ENCODE measurements at places on chromosomes 1 and 21.

- DNase-seq: no peak
Observed at GRCh38 chr1:237851210-237851845, 39.4 kb downstream of the ZP4 start.

- no peak for DNase-seq
Observed at GRCh38 chr1:111596499-111596898, 23.1 kb upstream of the RAP1A start.

DNA sequence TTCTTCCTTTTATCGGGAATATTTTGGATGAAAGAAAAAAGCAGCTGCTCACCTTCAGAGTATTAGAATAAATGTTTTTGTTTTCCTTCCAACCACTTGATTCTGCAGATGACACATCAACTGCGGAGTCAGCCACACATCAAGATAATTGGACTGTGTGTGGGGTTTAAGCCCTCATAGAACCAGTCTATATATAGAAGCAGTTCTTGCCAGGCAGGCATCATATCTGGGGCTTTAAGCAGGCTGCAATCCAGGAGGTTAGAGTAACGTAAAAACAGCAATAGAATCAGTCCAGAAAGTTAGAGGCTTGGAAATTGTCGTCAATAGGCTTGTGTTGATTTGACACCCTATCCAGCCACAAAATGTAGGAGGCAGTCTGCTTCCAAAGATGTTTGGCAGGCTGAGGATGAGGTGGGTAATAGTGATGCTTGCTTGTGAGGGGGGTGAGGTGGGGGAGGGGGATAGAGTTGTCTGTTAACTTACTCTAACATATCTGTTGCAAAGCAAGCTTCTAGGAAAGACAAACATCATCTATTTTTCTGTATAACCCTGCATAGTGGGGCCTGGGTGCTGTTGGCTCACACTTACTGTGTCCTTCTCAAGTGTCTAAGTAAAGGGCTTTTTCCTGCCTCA is 64.8 kb downstream of the PEX14 start:
- DNase-seq: no peak

DNA sequence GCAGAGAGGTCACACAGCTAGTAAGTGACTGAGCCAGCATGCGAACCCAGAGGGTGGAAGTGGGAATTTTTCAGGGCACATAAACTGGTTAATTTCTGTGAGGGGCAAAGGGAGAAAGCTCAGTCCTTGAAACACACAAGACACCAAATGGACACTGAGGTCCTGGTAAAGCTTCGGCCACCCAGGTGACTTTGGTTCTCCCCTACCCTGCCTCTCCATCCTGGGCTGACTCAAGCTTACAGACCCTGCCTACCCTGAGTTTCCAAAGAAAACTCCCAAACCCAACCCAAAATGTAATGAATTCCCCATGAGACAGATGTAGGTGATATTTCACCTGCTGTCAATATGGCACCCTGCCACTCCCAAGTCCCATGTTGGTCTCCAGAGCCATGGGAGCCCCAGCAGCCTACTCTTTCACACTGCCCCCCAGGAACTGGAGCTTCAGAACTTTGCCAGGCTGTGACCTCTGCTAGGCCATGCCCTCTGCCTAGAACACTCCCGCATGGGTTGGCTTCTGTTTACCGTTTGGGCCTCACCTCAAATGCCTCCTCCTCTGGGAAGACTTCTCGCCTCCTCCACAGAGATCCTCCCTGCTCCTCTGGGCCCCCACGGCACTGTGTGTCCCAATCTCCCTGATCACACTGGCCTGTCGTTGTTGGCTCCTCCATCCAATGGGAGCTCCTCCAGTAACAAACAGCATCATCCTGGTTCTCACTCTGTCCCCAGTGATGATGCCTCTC is 3.7 kb upstream of the LRP8 start:
- DNase-seq: no peak

DNA sequence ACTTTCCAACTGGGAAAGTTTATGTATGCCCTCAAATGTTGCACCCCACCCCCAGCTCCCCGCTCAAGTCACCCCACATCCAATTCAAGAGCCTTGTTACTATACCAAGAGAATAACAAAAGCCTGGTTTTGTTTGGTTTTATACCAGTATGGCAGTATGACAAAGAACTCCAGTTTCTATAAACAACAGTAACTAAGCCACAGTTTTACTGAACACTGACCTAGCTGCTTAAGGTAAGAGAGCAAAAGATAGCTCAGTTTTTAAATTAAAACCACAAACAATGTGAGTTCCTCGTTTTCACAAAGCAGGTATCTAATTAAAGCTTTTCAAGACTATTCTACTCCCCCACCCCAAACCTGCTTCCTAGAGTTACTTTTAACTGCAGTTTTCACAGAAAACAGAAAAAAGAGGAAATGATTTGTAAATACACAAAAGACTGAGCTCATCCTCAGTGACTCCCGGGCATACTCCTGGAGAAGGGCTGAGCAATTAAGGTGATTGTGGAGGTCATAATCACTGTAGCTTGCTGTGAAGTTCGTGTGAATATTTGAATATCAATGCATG is 59.3 kb upstream of the LHX8 start:
- no peak for DNase-seq

GRCh38 chr1:228249513-228250305 is 41.9 kb downstream of the OBSCN start:
- DNase-seq: no peak

DNA sequence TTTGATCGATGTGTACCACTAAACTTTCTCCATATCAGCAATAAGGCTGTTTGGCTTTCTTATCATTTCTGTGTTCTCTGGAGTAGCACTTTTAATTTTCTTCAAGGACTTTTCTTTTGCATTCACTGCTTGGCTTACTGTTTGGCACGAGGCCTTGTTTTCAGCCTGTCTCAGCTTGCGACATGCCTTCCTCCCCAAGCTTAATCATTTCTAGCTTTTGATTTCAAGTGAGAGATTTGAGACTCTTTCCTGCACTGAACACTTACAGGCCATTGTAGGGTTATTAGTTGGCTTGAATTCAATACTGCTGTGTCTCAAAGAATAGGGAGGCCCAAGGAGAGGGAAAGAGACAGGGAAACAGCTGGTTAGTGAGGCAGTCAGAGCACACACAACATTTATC is 120.6 kb upstream of the KCND3 start:
- DNase-seq: no peak

- no peak for DNase-seq
Observed at GRCh38 chr1:164223378-164223777, 335.6 kb upstream of the PBX1 start.

- no peak for DNase-seq
Observed at GRCh38 chr1:40396420-40396819, 22.9 kb downstream of the SMAP2 start.

DNA sequence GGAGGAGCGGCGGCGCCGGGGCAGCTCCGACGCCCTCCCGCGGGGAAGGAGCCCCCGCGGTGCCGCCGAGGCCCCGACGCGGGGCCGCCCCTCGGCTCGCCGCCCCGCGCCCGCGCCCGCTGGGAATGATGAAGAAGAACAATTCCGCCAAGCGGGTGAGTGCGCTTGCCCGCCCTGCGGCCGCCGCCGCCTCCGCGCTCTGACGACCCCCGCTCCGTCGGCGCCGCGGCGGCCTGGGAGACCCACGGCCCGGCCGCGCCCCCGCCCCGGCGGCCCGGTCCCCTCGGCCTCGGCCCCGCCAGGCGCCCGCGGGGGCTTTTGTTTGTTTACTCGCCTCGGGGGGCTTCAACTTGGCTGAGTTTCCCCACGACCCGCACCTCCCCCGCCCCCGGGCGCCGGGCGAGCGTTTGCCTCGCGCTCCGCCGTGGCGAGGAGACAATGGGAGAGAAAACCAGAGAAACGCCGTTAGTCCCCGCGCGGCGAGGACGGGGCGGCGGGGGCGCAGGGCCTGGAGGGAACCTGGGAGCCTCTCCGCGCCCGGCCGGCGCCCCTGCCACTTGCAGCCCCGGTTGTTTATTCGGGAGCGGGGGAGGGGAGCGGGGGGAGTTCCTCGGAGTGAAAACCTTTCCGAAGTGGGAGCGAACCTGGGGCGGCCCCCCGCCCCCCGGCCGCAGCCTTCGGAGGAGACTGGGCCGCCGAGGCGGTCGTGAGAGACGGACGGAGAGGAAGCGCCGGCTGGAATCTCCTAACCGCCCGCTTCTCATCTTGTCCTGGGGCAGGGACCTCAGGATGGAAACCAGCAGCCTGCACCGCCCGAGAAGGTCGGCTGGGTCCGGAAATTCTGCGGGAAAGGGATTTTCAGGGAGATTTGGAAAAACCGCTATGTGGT is 661 bp downstream of the PLEKHO1 start:
- DNase-seq: no peak

DNA sequence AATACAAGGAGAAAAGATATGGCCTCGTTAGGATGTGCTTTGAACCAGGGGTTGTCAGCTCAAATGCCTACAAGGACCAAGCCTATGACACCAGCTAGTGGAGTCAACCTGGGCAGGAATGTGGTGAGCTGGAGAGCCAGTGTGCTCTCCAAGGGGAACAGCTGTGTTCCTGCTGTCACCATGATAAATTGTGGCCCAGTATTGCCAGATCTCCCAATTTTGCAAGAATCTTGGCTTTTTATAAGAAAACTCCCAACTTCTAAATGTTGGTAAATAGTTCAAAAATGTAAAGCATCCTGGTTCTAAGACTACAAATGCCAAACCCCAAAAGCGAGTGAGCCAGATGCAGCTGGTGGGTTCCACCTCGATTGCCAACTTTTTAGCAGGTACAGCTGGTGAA is 391.1 kb downstream of the PLPP3 start:
- DNase-seq: no peak

GRCh38 chr21:27346041-27346448 is 379.2 kb upstream of the ADAMTS5 start:
- DNase-seq: no peak

- DNase-seq: no peak
Observed at GRCh38 chr1:198483006-198483405, 57.5 kb downstream of the ATP6V1G3 start.

- no peak for DNase-seq
Observed at GRCh38 chr1:235586413-235586812, 63.2 kb downstream of the GNG4 start.

DNA sequence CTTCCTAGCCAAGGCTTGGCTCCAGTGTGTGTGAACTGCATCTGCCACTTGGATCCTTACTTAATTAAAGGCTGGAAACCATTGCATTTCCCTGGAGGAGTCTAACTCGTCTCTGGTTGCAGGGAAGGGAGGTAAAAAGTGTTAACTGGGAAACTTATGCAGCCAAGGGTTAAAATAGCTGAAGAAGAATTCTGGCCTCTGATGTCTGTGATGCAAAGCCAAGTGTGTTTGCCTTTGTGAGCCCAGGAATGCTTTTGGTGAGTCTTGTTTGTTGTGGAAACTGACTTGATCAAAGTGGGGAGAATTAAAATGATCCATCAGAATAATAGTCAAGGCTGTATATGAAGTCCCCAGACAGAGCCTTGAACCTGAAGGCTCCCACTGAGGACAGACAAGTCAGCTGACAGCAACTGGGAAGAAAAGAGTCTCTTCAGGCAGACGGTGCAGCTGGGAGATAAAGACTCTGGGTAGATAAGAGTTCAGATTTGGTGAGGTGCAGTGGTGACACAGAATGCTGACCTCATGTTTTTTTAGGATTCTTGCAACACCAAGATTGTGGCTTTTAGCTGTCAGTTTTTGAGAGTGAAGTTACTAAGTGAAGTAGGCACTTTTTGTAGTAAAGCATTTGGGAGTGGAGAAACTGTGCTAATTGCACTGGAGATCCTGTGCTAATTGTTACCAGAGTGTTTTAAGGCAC is 59.5 kb upstream of the WLS start:
- no peak for DNase-seq

GRCh38 chr1:209364716-209365115 is 218.8 kb upstream of the CAMK1G start:
- DNase-seq: no peak

GRCh38 chr21:33760641-33761440 is 118.5 kb downstream of the ITSN1 start:
- DNase-seq: no peak

DNA sequence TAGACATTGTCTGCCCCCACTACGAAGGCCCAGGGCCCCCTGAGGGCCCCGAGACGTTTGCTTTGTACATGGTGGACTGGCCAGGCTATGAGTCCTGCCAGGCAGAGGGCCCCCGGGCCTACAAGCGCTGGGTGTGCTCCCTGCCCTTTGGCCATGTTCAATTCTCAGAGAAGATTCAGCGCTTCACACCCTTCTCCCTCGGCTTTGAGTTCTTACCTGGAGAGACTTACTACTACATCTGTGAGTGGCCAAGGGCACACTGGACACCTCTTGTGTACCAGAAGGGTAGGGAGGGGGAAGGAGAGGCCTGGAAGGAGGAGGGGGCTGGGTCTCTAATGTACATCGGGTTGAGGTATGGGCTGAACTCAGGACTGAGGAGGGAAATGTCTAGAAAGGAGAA is 3.2 kb downstream of the EFNA4 start:
- DNase-seq: no peak

GRCh38 chr1:227849251-227849650 is 33.8 kb downstream of the PRSS38 start:
- no peak for DNase-seq

- DNase-seq: no peak
Observed at GRCh38 chr1:163656095-163656759, 334.5 kb downstream of the NUF2 start.

- DNase-seq: no peak
Observed at GRCh38 chr1:84605157-84605556, 30.9 kb upstream of the CTBS start.

DNA sequence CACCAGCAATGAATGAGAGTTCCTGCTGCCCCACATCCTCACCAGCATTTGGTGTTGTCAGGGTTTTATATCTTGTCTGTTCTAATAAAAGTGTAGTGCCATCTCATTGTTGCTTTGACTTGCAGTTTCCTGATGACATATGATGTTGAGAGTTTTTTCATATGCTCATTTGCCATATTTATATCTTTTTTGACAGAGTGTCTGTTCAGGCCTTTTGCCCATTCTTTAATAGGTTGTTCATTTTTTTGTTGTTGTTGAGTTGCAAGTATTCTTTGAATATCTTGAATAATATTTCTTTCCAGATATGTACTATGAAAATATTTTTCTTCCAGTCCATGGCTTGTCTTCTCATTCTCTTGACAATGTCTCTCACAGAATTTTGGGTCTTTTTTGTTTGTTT is 111.7 kb upstream of the KCNJ15 start:
- DNase-seq: no peak

DNA sequence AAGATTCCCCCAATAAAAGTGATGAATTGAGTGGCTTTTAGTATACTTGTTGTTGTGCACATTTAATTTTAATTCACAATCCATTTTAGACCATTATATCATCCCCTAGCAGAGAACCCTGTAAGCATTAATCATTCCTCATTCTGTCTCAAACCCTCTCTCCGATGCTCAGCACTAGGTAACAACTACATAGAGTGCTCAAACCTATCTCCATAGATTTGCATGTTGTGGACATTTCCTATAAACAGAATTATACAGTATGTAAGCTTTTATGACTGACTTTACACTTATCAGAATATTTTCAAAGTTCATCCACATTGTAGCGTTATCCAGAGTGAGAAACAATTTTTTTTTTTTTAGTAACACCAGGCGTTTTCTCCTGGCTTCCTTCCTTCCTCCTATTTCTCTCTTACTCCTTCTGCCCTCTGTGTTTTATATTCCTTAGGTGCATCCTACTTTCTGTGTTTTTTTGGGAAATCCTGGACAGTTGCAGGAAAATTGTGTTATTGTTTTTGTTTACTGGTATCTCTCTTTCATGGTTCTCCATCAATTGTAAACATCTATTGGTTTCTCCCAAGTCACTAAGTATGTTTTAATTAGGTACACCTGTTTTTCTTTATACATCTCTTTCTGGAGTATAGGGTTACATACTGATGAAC is 1528.0 kb upstream of the TPTE start:
- no peak for DNase-seq

GRCh38 chr1:200437556-200438203 is 27.8 kb upstream of the ZNF281 start:
- no peak for DNase-seq

Measured in activated CD8-positive, alpha-beta memory T cell treated with anti-CD3 and anti-CD28 coated beads for 1 hour (primary cell).